ENCODE measurements at places on chromosomes 7 and 10.

DNA sequence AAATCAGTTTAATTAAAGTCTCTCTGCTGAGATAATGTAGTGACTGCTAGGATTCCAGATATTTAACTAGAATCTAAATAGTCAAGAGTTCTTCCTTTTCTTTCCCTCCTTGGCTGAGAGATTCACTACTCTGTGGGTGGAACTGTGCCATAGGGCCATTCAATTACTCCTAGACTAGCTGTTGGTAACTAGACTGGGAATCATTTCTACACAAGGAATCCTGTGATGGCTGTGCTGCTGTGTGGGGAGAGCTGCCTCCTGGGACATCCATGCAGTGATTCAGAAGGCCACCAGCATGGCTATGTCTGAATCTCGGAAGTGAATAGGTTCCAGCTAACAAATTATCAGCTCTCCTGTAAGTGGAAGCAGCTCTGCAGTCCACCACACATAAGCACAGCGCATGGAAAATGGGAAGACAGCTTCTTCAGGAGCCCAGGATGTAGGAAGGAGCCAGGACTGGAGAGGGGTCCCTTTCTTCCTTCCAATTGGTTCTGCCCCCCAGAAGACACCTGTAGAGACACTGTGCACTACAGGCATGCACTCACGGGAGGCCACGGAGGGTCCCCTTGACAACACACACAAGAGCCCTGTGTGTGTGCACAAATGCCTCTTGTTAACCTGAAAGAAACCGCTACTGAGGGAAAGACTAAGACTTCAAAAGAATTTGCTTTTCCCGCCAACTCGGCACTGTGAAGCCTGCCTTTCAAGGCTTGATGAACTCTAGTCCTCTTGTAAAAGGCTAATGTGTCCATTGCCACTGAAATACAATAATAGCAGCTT is 66.5 kb downstream of the SCRN1 start:
- H3K4me3 ChIP-seq, result no peak overlapping the region
- no peak overlapping the region for H3K27ac ChIP-seq

DNA sequence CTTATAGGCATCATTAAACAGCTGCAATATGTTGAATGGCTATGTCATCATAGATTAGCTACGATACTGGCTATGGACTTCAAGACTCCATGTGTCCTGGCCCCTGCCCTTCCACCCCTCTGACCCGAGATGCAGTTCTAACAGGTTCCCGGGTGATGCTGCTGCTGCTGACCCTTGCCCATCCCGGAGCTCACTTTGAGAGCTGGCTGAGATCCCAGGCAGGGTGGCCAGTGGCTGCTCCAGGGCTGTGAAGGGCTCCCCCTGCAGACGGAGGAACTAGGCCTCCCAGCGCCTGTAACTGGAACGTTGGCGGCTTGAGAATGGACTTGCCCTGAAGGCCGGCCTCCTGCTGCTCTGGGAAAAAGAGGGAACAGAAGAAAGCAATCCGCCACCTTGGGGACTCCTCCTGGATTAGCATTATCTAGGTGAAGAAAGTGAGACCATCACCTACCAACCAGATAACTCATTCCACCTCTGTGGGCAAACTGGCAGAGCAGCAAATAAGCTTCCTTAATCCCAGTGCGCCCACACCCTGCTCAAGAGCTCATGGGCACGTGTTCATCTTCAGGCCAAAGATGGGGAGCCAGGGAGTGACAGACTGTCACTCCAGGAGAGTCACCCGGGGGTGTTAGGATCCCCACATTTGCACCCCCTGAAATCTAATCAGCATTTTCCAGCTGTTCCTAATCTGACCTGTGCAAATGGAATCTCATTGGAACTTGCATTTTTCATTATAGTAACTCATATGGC is 56.8 kb downstream of the PARP12 start:
- no peak overlapping the region for H3K4me3 ChIP-seq
- H3K4me1 ChIP-seq, result no peaks in the 10 kb centered on the region
- H3K36me3 ChIP-seq, result no peaks in the 10 kb centered on the region
- no peak overlapping the region for H3K27ac ChIP-seq
- no peak for DNase-seq
- no peaks in the 10 kb centered on the region for H3K27me3 ChIP-seq

DNA sequence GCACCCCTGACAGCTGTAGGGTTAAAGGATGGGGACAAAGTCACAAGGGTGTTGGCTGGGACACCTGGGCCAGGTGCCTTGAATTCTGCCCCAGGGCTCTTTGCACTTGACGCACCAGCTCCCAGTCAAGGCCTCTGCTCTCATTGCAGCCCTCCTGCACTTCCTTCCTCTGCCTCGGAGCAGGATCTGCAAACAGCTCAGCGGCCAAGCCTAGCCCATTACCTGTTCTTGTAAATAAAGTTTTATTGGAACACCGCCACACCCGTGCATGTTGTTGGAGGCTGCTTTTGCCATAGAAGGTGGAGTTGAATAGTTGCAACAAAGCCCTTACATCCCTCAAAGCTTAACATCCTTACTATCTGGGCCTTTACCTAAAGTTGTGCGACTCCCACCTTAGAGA is 483.8 kb upstream of the FOXK1 start:
- H3K27me3 ChIP-seq, result no peaks in the 10 kb centered on the region
- H3K4me3 ChIP-seq, result no peak overlapping the region
- no peaks in the 10 kb centered on the region for H3K36me3 ChIP-seq
- no peak for DNase-seq
- H3K4me1 ChIP-seq, result no peaks in the 10 kb centered on the region

- no peak for DNase-seq
- H3K27ac ChIP-seq, result no peak overlapping the region
- H3K36me3 ChIP-seq, result no peaks in the 10 kb centered on the region
- H3K4me3 ChIP-seq, result no peak overlapping the region
- H3K4me1 ChIP-seq, result peaks cover 12% of the 10 kb centered on the region
Observed at GRCh38 chr10:129755158-129755591, 208.9 kb downstream of the EBF3 start.

Data from gastrocnemius medialis (tissue), 4 donors.